Breast epithelium (tissue), 4 donors: ENCODE measurements at places on chromosomes 7 and 10.

- DNase-seq, result no peak
These were observed 15.4 kb downstream of the CTBP2 start for GRCh38 chr10:125144693-125145623.

DNA sequence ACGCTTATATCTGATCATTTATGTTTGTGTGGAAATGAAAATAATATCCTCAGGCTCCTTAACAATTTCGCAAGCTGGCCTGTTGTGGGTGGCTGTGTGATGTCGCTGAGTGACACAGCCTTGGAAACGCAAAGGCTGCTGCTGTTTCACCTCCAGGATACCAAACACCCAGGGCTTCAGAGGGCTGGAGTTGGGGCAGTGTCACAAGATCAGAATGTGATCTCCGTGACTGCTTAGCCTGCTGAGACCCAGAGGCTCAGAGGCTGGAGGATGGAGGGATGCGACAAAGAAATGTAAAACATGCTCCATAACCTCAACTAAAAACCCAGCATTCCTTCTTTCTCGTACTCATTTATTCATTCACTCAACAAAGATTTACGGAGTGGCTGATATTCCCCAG lies 37.2 kb upstream of the BMPER start:
- DNase-seq, result no peak

GRCh38 chr7:46279290-46279689 lies 358.2 kb upstream of the IGFBP3 start:
- no peak for DNase-seq

DNA sequence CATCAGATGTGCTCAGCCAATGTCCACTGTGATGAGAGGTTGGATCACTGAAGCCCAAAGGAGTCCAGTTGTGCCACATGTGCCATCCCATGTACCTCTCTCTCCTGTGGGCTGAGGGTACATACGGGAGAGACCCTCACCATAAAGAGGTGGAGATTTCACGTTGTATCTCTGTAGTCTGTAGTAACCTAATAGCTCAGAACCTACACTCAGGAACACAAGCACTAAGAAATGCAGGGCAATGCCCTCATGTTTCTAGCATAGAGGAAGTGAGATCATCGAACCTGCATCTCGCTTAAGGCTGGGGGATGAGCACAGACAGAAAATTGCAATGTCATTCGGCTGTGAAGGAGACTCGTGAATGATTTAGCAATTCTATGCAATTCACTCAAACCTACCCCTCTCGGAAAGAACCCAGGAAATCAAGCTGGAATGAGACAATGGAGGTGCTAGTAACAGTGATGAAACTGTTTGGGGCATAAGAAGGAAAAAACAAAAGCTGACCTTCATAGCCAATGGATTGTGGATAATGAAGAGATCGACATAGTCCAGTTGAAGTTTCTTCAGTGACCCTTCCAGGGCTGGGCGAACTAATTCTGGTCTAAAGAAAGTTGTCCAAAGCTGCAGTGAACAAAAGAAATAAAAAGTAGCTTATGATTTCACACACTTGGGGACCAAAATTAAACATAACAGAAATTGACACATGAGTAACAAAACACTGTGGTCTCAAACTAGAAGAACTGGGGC lies 80.3 kb upstream of the UCN3 start:
- no peak for DNase-seq

DNA sequence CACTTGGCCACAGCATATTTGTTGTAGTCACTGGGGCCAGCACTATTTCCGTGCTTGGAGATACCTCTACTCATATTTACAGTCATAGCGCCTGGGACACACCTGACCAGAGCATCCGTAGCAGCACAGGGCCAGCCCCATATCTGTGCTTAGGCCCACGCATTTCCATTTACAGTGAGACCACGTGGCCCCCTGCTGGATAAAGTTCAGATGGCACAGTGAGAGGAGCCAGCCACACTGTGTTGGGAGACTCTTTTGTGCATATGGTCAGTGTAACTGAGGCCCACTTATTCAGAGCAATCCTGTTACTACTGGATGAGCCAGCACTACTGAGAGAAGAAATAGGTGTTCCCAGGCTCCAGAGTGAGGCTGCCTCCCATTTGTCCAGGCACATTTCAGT lies 455.3 kb downstream of the REEP3 start:
- no peak for DNase-seq

DNA sequence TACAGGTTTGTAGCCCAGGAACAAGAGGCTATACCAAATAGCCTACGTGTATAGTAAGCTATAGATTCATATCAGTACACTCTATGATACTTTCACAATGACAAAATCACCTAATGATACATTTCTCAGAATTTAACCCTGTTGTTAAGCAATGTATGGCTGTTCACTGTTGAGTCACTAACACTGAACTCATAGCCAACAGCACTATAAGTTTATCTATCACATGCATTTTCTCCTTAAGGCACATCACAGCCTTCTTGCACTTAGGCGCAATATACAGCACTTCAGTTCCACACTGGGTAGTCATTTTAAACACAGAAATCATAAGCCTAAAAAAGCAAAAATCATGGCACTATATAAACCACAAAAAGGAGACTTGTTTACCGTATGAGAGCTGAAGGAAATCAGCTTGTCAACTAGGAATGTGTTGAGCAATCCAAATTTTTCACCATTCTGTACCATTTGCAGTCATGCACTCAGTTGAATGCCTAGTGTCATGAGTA lies 45.6 kb downstream of the ZNF438 start:
- no peak for DNase-seq

GRCh38 chr7:50828801-50829200 lies 46.1 kb upstream of the GRB10 start:
- no peak for DNase-seq

GRCh38 chr10:19449860-19450259 lies 366.4 kb upstream of the PLXDC2 start:
- no peak for DNase-seq

- no peak for DNase-seq
These were observed 118.8 kb downstream of the CUX1 start for GRCh38 chr7:101936223-101936610.

GRCh38 chr10:31051703-31052102 lies 20.0 kb upstream of the ZNF438 start:
- no peak for DNase-seq

- no peak for DNase-seq
These were observed 576.4 kb downstream of the GRID1 start for GRCh38 chr10:85789982-85790789.

DNA sequence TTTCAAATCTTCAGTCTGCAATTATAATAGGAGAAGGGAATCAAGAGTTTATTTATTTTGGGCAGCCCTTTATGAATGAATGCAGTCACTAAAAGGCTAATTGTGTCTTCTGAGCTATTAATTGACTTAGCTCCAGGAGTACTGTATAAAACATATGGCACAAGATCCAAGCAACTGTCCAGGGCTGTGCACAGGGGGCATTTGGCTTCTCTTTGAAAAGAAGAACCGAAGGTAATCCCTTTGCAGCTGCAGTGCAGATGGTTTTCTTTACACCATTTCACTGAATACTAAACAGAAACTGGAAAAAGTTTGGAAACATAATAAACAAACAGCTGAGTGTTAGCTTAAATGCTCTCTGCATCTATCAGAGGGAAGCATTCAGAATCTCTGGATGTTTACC lies 282.6 kb upstream of the LRRN3 start:
- no peak for DNase-seq

GRCh38 chr10:98273057-98273850 lies 5.3 kb upstream of the LOXL4 start:
- no peak for DNase-seq

- no peak for DNase-seq
These were observed 66.1 kb upstream of the KAT6B start for GRCh38 chr10:74760086-74760979.

GRCh38 chr10:118203461-118203860 lies 138.7 kb downstream of the FAM204A start:
- no peak for DNase-seq

GRCh38 chr7:44569959-44570358 lies 3.7 kb downstream of the DDX56 start:
- DNase-seq, result no peak

DNA sequence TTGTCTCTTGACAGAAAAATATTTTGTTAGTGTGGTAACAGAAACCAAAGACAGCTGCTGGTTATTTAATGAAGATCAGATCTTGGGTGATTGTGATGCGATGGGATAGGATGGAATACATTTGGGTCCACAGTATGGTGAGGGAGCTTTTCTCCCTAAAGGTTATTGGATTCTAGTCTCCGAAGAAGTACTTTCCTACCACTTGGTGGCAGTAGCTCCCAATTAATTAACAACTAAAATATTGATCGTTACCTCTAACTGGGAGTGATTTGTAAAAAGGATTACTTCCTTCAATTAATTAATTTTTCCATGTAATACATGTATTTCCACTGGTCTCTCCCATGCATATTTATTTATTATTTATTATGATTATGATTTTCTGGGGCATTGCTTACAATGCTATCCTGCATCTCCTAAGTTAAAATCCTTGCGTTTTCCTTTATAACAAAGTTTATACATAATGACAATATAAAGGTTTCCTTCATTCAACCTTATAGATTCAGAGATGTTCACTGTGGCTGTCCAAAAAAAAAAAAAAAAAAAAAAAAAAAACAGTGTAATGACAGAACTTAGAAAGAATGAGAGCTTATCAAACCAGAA lies 25.6 kb downstream of the TMEM196 start:
- no peak for DNase-seq

DNA sequence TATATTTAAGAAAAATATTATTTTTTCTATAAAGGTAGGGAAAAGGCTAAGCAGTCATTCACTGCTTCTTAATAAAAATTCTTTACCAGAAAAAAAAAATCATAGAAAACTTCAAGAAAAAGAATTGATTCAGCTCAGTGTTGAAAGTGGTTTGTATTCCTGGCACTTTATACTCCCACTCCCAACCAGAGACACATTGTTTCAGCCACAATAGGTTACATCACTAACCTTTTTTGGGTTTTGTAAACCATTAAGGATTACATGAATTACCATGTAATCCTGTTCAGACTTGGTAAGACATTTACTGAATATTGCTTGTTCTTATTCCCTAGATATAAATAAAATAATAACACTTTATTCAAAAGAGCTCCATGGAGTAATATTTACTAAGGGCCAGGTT lies 46.6 kb downstream of the MINPP1 start:
- no peak for DNase-seq

GRCh38 chr10:64090865-64091264 lies 569.7 kb downstream of the REEP3 start:
- no peak for DNase-seq

DNA sequence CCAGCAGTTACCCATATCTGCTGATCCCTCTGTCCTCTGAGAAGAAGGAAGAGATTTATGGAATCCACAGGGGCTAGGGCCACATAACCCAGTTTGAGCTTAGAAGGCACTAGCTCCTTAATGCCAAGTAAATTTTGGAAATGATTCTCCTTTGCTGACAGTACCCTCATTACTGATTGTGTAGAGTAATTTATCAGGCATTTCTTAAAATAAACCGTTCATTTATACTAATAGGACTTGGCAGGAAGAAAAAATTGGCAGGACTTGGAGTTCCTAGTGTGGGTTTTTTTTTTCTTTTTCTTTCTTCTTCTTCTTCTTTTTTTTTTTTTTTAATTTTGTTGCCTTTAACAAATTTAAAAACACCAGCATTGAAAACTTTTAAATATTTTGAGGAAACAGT lies 645.7 kb downstream of the SUGCT start:
- DNase-seq, result no peak

- no peak for DNase-seq
These were observed 15.0 kb downstream of the ANKRD1 start for GRCh38 chr10:90905925-90906324.

DNA sequence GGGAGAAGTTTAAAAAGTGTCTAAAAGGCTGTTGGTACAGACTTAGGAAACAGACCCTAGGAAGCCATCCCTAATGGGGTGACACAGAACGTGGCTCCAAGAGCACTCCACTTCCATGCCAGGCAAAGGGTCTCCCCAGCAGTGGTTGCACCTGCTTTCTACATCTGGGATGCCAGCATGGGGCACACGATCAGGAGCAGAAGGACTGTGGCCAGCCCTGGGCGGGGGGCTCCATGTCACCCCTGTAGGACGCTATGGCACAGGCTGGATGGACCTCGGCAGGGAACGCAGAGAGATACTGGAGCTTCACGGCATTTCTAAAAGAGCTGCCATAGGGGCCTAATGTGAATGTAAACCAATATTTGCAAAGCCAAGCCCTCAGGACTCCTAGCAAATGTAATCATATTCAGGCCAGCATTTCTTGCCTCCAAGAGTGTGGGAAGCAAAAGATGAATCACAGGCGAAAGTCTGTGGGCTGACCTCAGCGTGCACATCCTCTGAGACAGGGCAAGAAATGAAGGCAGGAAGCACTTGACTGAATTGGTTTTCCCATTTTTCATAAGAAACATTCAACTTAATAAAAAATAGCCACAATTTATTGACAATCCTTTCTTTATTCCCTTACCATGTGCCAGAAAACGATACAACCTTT lies 93.9 kb downstream of the ATXN7L1 start:
- no peak for DNase-seq

- no peak for DNase-seq
These were observed 240.7 kb downstream of the FZD1 start for GRCh38 chr7:91504919-91505318.

DNA sequence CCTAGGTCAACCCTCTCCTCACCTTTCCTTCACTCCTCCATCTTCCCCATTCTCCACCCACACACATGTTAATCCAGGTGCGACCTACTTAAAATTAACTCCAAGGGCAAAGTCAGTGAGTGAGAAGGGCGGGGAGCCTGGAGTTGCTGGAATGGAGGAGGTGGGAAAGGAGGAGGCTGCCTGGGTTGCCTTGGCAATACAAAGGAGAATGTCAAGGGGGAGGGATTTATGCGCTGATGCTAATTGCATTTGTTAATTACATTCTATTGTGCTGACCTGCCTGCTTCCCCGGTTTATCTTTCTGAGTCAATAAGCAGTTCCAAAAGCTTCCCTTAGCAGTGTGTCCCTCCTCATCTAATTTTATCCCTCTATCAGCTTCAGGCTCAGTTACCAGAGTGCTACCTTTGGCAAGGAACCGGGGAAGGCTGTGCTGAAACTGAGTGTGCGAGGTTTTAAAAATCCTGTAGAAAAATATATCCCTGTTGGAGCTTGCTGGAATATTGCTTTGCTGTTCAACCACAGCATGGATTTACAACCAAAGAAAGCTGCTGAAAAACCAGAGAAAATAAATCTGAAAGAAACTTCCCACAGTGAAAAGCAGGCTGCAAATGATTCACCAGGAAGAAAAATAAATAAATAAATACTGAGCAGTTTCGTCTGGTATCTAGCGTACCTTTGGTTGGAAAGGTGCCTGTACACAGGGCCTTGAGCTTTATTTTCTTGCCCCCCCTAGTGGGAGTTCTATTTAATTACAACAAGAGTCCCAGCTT lies 113.2 kb upstream of the DGKB start:
- no peak for DNase-seq
